Sigmoid colon (tissue), 7 donors: ENCODE measurements at places on chromosomes 11 and 22. TPM values are rescaled to one million over a fixed set of nuclear protein-coding genes. Genes with fewer than 3 reads are reported as not detected.

IRAG1 gene
- total RNA-seq: 153 TPM

DNA sequence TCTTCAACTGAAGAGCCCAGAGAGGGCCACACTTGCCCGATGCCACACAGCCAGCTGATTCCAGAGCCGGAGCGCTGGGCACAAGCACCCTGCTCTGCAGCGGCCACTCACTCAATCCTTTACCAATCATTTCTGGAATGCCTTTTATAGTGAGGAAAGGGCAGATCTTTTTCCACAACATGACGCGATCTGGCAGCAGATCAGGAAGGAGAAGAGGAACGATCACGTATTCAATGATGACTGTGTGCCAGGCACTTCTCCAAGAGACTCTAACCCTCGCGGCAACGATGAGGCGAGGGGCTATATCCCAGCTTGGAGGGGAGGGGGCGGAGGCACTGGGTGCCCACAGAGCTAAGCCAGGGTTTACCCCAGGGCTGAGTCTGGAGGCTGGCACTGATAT lies 56.3 kb upstream of the TCF20 start:
- H3K27me3 ChIP-seq: no peaks in the 10 kb centered on the region
- H3K36me3 ChIP-seq: no peaks in the 10 kb centered on the region
- H3K4me3 ChIP-seq: no peak overlapping the region
- no peak overlapping the region for H3K27ac ChIP-seq
- no peak for DNase-seq
- H3K4me1 ChIP-seq: peaks cover 13% of the 10 kb centered on the region

PTPN5 gene
- total RNA-seq: 1.1 TPM

TRIM51 gene
- total RNA-seq: not detected

DNA sequence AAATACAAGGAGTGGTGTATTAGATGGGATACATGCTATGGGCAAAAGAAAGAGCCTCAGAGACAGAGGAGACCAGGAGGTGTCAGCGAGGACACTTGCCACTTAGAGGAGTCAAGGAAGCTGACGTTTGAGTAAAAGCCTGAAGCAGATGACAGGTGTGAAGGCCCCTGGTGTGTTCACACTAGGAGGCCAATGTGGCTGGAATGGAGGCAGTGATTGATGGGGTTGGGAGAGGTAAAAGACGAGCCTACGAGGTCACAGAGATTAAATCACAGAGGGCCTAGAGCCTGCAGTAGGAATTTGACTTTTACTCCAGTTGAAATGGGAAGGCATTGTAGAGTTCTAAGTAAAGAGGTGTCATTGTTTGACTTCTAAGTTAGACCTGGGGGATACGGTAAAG lies 12.0 kb upstream of the GDPD5 start:
- no peaks in the 10 kb centered on the region for H3K27me3 ChIP-seq
- no peak overlapping the region for H3K4me3 ChIP-seq
- H3K4me1 ChIP-seq: no peaks in the 10 kb centered on the region

LUZP2 gene
- 0.83 TPM for total RNA-seq

PATE4 gene
- total RNA-seq: not detected

MMP8 gene
- not detected for total RNA-seq

RHOD gene
- total RNA-seq: 14.1 TPM

CELSR1 gene
- 0.82 TPM for total RNA-seq
